ENCODE measurements at places on chromosomes 3 and 15.

GRCh38 chr15:58454950-58455401 is 23.2 kb downstream of the LIPC start:
- DNase-seq: no peak

DNA sequence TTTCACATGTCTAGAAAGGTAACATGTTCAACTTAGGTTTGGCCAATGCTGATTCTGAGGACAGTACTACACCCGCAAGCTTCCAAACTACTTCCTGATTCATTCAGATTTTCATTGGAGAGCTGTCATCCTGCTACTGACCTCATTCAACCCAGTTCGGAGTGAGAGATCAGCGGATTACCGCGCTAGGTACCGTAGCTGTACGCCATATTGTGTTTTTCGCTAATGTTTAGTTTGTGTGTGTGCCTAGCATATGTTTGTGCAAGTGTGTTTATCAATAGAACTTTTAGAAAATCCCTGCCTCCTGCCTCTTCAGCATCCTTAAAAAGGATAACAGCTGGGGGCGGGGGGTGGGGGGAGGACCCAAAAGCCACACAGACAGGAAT is 1.1 kb downstream of the ZBTB20 start:
- peak; percentile 77 for DNase-seq

DNA sequence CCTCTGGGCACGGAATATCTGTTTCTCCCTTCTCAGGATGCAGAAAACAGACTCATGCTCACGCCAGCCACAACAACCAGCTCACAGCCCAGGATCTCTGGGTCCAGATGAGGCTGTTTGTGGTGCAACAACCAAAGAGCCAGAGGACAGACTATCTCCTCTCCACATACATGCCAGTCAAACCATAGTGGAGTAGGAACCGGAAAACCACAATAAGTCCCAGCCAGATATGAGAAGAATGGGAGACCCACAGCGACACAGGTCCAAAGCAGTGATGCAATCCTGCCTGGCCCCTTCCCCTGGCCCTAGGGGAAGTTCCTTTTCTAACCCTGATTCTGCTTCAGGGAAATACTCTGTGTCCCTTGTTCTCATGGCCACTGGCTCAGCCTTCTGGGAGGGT is 27.6 kb downstream of the MEX3B start:
- no peak for DNase-seq

GRCh38 chr3:10334459-10334858 is 13.5 kb upstream of the SEC13 start:
- no peak for DNase-seq

GRCh38 chr3:172965256-172965655 is 175.8 kb downstream of the SPATA16 start:
- DNase-seq: peak; percentile 1
